ENCODE measurements at places on chromosomes 1 and 21.

GRCh38 chr1:38173157-38173831, 126.7 kb upstream of the POU3F1 start:
- DNase-seq: no peak

- no peak for DNase-seq
Measured at GRCh38 chr1:232589812-232590743, 39.9 kb downstream of the SIPA1L2 start.

- no peak for DNase-seq
Measured at GRCh38 chr1:117015724-117016123, 14.2 kb downstream of the CD101 start.

- DNase-seq: no peak
Measured at GRCh38 chr1:25590096-25590824, 26.3 kb upstream of the MAN1C1 start.

DNA sequence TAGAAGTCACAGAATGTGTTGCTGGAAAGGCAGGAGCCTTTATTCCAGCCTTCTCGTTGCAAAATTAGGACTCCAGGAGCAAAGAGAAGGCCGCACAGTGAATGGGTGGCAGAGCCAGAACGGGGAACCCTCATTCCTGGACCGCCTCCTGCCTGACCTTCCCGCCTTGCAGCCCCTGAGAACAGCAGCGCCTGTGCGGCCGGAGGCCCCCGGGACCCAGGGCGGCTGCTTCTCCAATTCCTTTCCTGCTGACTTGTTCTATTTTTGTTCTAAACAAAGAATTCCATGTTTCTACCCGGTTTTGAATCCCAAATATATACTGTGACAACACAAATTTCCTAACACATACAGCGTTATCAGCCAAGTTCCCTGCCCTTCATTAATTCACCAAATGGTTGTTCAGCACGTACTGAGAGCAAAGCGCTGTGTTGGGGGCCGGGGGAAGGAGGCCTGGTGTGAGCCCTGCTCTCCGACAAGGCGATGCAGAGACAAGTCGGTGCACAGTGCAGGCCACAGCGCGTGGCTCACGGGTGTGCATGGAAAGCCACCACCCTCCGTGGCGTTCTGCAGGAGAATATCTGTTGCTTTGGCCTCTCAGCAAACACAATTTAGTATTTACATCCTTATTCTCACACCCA, 31.9 kb upstream of the COL6A2 start:
- DNase-seq: no peak

- no peak for DNase-seq
Measured at GRCh38 chr1:63124666-63125191, 197.6 kb upstream of the FOXD3 start.

- no peak for DNase-seq
Measured at GRCh38 chr1:39777306-39777705, 6.2 kb upstream of the OXCT2 start.

DNA sequence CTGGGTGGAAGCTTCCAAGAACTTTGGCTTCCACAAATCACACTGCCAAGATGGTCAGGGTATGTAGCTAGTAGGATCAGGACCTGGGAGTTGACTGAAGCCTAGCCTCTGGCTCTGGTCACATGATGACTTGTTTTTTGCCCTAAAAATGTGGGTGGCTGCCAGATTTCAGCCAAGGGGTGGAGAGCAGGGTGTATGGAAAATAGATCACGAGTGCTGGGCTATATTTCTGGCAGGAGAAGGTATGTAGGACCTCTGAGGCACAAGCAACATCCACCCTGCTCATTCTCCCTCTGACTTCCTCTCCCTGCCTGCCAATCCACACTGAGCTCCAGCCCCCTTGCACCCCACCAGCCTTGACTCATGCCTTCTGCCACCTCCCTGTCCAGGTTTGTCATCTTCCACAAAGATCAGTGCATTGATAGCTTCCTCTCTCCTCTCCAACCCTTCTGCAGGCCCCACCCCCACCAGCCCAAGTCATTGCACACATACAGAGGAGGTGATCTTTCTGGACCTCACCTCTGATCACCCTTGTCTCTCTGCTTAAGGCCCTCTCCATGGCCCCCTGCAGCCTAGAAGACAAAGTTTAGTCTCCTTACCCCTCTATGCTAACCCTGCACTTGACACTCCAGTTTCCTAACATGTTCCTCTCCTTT, 8.3 kb upstream of the CYP4B1 start:
- DNase-seq: no peak

DNA sequence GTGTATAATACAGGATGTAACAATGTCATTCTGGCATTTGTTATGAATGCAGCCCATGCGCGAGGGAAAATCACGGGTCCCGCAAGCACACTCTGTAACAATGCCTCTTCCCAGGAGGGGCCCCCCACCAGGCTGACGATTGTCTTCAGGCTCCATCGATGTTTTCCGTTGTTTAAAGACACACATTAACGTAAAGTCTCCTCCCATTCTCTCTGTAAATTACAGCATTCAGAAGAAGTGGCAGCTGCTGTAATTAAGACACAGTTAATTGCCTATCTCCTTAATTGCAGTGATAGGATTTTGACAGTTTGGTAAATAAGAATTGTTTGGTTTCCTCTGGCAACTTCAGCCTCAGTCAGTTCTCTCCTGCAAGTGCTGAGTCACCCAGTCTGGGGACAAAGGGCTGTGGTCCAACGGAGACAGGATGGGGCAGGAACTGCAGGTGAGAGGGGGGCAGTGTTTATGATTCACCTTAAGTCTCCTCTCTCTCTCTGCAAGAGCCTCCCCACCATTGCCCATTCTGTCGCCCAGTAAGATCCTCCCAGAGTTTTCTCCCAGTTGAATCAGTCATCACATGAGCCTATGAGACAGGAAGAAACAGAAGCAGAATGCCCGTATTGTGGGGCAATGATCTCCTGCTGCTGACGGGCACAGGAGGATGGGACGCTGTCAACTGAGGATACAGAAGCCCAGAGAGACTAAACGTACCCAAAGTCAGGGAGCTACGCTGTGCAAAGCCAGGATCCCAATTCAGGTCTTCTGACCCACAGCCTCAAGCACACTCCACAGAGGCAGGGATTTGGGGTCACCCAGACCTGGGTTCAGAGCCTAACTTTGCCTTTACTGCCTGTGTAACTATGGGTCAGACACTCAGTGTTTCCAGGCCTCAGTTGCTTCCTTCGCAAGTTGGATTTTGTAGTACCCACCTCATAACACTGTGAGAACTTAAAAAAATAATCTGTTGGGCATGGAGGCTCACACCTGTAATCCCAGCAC, 110.0 kb downstream of the ADSS2 start:
- DNase-seq: no peak

DNA sequence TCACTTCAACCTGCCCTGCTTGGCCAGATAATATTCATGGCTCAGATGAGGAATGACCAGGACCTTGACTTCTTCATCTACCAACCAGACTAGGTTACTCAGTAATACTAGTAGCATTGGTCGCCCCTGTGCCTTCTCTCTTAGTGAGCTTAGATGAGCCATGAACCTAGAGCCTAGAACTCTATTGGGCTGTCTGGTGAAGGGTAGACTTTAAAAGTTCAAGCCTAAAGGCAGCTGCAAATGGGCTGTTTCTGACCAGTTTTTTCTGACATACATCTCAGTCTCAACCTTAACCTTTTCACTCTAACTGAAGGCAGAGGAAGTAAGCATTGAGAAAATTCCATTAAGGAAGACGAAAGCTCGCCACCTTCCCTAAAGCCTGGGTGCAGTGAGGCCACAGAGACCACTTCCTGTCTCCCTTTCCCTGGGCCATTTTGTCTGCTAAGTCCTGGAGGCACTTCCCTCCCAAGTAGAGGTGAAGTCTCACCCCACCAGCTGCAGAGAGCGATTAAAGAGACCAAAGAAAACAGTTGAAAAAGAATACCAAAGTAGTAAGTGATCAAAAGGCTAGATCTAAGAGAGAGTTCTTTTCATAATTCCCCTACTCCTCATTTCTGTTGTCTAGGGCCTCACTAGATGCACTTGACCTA, 53.3 kb downstream of the MTR start:
- no peak for DNase-seq

GRCh38 chr1:36328713-36329112, 5.3 kb upstream of the EVA1B start:
- no peak for DNase-seq

- DNase-seq: no peak
Measured at GRCh38 chr1:172674831-172675613, 16.1 kb downstream of the FASLG start.

DNA sequence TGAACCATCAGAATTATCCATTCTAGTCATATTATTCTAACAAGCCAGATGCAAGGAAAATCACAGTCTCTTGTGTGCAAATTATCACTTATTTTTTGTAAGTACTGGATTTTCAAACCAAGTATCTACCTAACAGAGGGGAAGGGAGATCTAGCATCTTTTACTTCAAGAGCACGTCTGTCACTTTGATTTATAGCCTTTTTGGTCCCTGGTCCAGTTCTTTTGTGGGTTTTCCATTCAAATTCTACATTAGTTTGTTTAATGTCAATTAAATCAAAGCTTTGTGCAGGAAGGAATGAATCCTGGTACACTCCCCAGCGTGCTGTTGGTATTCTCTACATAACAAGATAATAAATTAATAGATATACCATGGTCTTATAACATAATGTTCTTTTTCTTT, 43.6 kb downstream of the ERG start:
- no peak for DNase-seq

DNA sequence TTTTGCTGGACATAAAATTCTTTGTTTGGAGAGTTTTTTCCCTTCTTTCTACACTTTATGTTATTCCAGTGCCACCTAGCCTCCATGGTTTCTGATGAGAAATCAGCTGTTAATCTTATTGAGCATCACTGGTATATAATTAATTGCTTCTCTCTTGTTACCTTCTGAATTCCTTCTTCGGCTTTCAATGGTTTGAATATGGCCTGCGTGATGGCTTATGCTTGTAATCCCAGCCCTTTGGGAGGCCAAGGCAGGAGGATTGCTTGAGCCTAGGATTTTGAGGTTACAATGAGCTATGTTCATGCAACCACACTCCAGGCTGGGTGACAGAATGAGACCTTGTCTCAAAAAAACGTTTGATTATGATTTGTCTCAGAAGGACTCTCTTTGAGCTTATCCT, 13.0 kb upstream of the CNIH4 start:
- no peak for DNase-seq
